ENCODE measurements at places on chromosomes 12 and 14.
A peak's percentile ranks its signal among the peaks of the same experiment; 100 is the strongest.

GRCh38 chr12:29742646-29743045 is 41.1 kb downstream of the TMTC1 start:
- DNase-seq, result no peak

GRCh38 chr12:38411946-38412345 is 95.4 kb downstream of the ALG10B start:
- no peak for DNase-seq

- no peak for DNase-seq
Observed at GRCh38 chr14:96627811-96628775, 125.9 kb downstream of the PAPOLA start.

- DNase-seq, result no peak
Observed at GRCh38 chr14:31283153-31283552, 75.6 kb upstream of the HECTD1 start.

GRCh38 chr14:59532419-59532818 is 44.2 kb downstream of the CCDC175 start:
- no peak for DNase-seq

DNA sequence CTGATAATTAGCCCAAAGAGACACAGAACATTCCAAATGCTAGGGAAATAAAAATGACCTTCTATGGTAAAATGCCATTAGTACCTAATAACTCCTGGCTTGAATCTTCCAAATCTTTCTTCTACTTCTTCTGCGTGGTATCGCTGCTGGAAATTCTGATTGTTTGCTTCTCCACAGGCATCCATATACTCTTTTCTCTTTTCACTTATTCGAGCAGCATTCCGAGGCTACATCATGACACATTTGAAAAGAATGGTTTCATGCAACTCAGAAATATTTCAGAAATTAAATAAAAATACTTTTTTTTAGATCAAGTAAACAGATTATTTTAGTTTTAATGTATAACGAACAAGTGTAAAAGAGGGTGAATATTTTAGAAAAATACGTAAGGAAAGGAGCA is 18.9 kb downstream of the ZCCHC8 start:
- no peak for DNase-seq

- DNase-seq, result peak; percentile 62
Observed at GRCh38 chr14:64971943-64972791, at the start of gene RAB15. Gene RAB15, minus strand, starts transcription at chr14:64972336. Its CDS starts 260 bp downstream, at chr14:64972076.

GRCh38 chr14:39666386-39666785 is 234.2 kb upstream of the FBXO33 start:
- no peak for DNase-seq

- no peak for DNase-seq
Observed at GRCh38 chr12:91383099-91383498, 200.5 kb upstream of the DCN start.

DNA sequence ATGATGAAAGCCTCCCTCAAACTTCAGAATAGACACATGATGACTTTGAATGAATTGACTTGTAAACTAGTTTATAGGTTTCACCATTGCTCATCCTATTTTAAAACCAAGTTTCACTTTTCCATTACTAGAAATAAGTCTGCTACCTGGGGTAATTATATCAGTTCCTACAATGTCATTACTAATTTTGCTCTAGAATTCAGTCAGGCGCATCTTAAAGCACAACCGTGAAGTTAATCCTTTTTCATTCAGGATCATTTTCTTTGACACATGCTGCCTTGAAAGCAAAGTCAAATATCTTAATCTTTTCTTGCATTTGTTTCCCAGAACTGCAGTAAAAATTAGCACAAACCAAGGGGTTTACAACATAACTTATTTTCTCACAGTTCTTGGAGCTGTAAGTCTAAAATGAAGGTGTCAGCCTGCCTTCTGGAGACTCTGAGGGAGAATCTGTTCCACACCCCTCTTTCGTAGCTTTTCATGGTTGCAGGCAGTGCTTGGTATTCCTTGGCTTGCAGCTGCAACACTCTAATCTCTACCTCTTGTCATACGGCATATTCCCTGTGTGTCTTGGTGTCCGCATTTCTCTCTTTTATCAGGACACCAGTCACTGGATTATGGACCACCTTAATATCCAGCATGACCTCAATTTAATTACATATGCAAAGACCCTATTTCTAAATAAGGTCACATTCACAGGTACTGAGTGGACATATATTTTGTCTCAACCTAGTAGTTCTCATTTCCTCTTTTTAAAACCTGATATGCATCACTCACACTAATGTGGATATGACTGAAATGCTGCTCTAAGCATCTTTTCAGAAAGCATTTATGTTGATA is 114.3 kb upstream of the PDZRN4 start:
- no peak for DNase-seq

GRCh38 chr14:85466678-85467077 is 63.3 kb upstream of the FLRT2 start:
- DNase-seq, result no peak

DNA sequence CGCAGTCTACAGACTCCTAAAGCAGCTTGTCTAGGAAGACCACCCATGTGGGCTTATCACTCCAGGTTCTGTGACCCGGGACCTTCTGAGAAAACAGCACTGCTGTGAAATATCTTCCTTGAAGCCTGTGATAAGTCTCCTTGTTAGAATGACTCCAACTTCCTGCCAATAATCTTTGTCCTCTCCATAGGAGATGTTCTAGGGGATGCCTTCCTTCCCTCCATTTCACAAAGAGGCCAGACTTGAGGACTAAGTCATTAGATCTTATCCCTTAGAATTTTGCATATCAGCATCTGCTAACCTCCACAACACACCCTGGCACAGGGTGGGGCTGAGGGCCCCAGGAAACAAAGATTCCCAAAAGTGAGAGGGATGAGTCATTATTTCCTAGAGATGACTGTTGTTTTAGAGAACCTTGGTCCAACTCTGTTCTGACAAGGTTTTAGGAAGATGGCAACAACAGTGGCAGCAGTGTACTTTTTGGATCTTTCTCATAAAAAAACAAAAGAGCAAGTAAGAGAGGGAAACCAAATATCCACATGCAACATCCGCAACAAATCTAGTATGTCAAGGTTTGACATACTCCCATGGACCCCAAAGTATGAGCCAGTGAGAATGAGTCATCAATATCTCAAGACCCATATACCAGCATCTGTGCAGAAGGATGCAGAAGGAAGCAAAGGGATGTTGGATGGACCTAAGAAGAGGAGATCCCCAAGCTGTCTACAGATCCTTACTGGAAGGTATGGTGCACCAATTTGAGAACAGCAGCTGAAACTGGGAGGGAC is 6.0 kb downstream of the LTB4R start:
- no peak for DNase-seq

GRCh38 chr14:23183479-23183878 is at the start of gene SLC7A8:
Gene SLC7A8, minus strand, starts transcription at chr14:23183660. Its CDS starts 746 bp downstream, at chr14:23182914.
- peak; percentile 49 for DNase-seq

DNA sequence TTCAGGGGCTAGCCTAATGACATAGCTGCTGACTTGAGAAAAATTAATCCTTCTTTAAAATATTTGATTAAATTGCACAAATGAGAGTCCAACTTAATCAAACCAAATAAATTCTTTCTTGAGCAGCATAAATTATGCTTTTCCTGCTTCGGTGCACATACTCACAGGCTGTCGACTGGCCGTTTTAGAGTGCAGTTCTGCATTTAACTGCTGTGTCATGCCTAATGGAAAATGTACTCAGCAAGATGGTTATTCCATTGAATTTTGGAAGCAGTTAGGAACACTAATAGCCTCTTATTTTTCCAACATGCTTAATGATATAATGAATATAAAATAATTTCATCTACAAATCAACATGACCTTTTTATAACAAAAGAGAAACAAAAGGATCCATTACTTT is 266.1 kb upstream of the LRIG3 start:
- DNase-seq, result no peak

GRCh38 chr12:64610660-64611340 is 505 bp downstream of the RASSF3 start:
- DNase-seq, result peak; percentile 62

DNA sequence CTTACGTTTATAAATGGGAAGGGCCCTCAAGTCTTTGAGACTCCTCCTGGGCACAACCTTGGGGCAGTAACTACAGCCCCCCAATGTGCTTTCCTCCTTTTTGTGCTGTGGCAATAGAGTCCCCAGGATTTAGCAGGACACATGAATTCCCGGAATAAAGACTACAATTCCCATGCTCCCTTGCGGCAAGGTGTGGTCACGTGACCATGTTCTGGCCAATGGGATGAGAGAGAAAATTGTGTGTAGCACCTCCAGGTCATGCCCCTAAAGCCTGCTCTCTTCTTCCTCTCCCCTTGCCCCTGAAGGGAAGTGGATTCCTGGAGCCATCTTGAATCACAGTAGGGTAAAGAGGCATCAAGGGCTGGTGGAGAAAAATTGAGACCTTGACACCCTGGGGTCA is 295.1 kb upstream of the SFSWAP start:
- peak; percentile 49 for DNase-seq

- no peak for DNase-seq
Observed at GRCh38 chr14:59294662-59294992, 106.2 kb downstream of the DAAM1 start.

DNA sequence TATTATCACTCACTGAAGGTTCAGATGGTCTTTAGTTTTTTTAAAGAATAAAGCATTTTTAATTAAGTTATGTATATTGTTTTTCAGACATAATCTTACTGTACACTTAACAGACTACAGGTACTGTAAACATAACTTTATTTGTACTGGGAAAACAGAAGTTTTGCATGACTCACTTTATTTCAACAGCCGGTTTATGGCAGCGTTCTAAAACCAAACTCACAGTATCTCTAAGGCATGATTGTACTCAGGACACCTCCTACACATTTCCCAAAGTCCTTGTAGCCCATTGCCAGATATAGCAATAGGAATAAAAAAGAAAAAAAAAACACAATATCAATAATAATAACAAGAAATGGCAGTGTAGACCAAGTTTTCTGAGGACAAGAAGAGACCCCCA is 1341.4 kb downstream of the FSCB start:
- DNase-seq, result no peak

GRCh38 chr12:90181216-90181615 is 472.6 kb upstream of the ATP2B1 start:
- no peak for DNase-seq

- DNase-seq, result peak; percentile 44
Observed at GRCh38 chr14:50714450-50715073, 46.5 kb upstream of the SAV1 start.

- peak; percentile 50 for DNase-seq
Observed at GRCh38 chr14:21846227-21846885, 172.7 kb upstream of the OR4E1 start.

DNA sequence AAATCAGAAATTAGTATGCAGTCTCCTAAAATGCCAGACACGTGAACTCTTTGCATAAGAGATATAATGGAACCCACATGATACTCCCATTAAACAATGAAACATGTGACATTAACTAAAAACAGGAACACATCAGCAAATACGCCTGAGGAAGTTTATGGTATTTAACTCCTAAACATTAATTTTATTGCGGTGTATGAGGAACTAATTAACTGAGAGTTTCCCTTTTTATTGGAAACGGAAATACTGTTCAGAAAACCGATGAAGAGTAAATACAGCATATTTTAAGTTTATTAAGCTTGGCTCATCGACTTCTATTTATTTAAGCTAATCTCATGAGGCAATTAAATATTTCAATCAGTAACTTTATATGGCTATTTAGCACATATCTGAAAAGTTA is 290.3 kb downstream of the SOX5 start:
- no peak for DNase-seq

GRCh38 chr14:29806124-29806517 is 121.5 kb downstream of the PRKD1 start:
- no peak for DNase-seq

GRCh38 chr12:78018939-78019338 is 188.2 kb downstream of the NAV3 start:
- no peak for DNase-seq

GRCh38 chr12:130351326-130351725 is 13.6 kb downstream of the PIWIL1 start:
- DNase-seq, result no peak

GRCh38 chr12:88856201-88856600 is 275.9 kb upstream of the KITLG start:
- no peak for DNase-seq

GRCh38 chr12:111330800-111331752 is 37.8 kb downstream of the PHETA1 start:
- peak; percentile 67 for DNase-seq

DNA sequence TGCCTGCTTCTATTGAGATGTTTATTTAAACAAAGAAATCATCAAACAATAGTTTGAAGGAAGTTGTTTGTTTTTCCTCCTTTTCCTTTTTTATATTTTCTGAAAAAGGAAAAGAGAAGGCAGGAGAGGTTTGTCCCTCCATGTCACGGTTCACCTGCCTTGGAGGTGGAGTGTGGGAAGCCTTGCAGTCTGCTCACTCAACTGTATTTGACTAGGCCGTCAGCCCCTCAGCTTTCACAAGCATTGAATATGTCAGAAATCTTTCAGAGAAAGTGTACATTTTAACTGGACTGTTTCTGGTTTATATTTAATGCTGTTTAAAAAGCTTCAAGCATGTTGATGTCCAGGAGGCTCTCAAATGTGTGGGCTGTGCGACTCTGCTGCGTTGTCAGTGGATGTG is 370.4 kb downstream of the NPAS3 start:
- no peak for DNase-seq

GRCh38 chr12:67589078-67589477 is 59.5 kb upstream of the DYRK2 start:
- no peak for DNase-seq

- no peak for DNase-seq
Observed at GRCh38 chr14:93654599-93654998, 133.7 kb downstream of the PRIMA1 start.

GRCh38 chr14:68939181-68939892 is 39.8 kb downstream of the ACTN1 start:
- DNase-seq, result no peak

DNA sequence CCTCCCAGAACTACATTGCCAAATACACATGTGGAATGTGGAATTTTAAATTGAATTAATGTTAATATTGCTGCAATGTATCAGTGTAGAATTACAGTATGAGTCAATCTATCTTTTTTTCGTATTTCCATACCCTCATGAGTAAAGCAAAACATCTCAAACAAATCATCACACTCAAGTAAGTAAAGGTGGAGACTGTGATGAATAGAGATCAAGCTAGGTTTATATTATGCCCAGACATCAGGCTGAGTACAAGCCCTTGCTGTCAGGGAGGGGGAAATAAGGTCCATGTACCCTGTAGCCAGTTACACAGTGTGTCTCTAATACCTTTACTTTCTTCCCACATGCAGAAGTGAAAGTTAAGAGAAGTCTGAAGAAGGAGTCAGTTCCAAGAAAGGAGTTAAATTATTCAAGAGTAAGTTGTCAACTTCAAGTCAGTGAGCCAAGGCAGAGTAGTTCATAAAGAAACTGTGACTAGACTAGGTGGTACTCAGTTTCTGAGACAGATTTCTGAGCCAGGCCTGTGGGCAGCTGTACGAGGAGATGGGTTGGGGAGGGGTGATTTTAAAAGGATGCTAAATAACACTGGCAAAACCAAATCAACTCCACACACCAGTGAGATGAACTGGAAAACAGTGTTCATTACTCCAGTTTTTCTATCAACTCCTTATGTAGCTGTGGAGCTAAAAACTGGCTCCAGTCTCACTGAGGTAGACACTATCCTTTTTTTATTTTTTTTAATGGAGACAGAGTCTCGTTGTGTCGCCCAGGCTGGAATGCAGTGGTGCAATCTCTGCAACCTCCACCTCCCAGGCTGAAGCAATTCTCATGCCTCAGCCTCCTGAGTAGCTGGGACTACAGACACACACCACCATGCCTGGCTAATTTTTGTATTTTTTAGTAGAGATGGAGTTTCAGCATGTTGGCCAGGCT is 23.8 kb upstream of the STK38L start:
- no peak for DNase-seq
